Activated CD4-positive, alpha-beta T cell treated with anti-CD3 and anti-CD28 coated beads for 4 hours (primary cell): ENCODE measurements at places on chromosomes 7 and 10.

GRCh38 chr7:156163747-156164146, 351.5 kb upstream of the SHH start:
- no peak for DNase-seq

DNA sequence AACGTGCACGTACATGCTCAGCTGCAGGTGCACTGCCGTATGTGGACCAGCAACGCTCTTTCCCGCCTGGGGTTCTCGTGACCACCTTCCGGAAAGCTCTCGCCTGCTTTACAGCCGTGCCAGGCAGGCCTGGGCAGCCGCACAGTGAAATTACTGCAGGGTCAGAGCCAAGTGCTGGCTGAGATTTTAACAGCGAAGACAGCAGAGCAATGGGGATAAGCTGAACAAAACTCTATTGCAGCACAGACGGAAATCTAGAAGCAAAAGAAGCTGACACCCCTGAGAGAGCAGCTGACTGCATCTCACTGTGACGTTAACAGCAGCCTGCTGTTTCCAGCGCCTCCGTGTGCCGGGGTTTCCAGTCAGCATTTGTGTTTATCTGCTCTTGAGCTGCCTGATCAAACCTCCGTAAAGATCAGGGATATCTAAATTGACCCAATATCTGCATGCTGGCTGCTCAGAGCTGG, 179.0 kb downstream of the DIP2C start:
- no peak for DNase-seq

DNA sequence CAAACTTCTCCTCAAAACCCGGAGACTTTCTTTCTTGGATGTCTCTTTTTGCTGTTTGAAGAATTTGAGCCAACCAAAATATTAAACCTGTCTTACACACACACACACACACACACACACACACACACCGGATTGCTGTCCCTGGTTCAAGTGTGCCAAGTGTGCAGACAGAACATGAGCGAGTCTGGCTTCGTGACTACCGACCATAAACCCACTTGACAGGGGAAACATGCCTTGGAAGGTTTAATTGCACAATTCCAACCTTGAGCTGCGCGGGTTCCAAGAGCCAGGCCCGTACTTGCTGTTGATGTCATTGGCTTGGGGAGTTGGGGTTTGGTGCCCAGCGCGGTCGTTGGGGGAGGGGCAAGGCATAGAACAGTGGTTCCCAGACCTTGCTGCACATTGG, 1.7 kb downstream of the EGFR start:
- no peak for DNase-seq

- no peak for DNase-seq
Observed at GRCh38 chr10:42491001-42491592, 147.3 kb downstream of the ZNF33B start.

- DNase-seq: no peak
Observed at GRCh38 chr7:116197360-116197759, 13.0 kb upstream of the TES start.

- DNase-seq: no peak
Observed at GRCh38 chr7:90345595-90346335, 751 bp upstream of the GTPBP10 start.

- DNase-seq: no peak
Observed at GRCh38 chr10:43194859-43195258, 56.6 kb downstream of the CSGALNACT2 start.
